ENCODE measurements at places on chromosomes 6 and 20. TPM values are rescaled to one million over a fixed set of nuclear protein-coding genes. Genes with fewer than 3 reads are reported as not detected.

Gene KIFC1
- 1.8 TPM for total RNA-seq

Gene GPLD1
- total RNA-seq = 0.92 TPM

Gene XPO5
- 50.3 TPM for total RNA-seq

Gene SRSF12
- total RNA-seq = not detected

Gene PSORS1C1
- total RNA-seq = not detected

Gene DNAH8
- total RNA-seq = 0.10 TPM

Gene F13A1
- total RNA-seq = 0.18 TPM

All from T-cell (primary cell).